ENCODE measurements at places on chromosomes 5 and 9.
A peak's percentile ranks its signal among the peaks of the same experiment; 100 is the strongest.

DNA sequence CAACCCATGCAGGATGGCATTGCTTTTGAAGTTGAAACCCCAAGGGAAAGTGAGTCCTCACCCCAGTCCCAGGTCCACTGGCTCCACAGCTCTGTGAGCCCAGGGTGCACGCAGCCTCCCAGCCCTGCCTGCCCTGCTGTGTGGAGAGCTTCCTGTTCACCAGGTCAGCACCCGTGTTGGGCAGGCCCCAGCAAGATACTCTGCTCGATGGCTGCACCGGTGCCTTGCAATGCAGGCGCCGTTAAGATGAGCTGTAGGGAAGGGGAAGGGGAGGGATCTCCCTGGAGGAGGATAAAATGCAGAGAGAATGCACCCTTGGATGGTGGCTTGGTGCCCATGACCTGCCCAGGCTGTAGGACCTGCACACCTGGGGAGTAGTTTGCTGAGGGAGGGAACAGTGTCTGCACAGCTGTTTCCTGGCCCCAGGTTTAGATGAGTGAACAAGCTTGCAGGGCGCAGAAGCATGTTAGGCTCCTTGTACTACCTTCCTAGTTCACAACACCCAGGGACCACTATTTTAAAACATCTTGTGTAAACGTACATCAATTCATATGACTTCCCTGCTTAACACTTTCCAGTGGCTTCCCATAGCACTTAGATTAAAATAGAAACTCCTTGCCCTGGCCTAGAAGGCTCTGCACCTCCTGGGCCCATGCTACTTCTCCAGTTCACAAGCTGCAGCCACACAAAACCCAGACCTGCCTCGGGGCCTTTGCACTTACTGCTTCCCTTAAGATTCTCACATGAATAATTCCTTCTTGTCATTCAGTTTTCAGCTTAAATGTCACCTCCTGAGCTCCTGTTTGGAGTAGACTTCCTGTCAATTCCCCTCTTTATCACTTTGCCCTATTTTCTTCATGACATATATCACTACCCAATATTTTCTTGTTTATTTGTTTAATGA, 19.6 kb downstream of the FAT2 start:
- DNase-seq, result no peak

- DNase-seq, result peak; percentile 68
Observed at GRCh38 chr5:172093559-172093958, 87.1 kb upstream of the FBXW11 start.

DNA sequence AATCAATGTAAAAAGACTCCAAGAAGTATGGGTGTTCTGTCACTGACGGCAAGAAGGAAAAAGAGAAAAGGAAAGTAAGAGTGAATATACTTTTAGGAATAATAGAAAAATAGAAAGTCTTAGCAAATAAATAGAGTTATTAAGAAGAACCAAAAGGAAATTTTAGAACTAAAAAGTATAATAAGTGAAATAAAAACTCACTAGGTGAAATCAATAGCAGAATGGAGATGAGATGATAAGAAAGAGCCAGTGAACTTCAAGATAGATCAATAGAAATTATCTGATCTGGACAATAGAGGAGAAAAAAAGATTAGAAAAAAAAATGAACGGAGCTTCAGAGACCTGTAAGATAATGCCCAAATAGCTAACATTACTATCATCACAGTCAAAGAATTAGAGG, 31.6 kb upstream of the ANXA6 start:
- DNase-seq, result no peak

GRCh38 chr5:137329586-137330296, 169.4 kb downstream of the SPOCK1 start:
- DNase-seq, result no peak

DNA sequence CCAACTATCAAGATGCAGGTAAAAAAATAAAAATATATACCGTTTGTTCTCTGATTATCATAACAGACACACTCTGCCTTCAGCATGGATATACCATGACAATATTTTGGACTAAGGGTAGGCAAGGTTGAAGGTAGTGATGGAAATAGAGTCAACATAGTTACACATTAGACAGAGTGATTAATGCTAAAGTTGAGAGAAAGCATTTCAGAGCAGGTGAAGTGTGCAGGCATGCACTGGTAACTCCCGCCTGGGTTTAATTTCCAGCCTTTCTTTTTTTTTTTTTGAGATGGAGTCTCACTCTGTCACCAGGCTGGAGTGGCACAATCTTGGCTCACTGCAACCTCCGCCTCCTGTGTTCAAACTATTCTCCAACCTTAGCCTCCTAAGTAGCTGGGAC, 458.5 kb downstream of the TLR4 start:
- no peak for DNase-seq

- no peak for DNase-seq
Observed at GRCh38 chr9:15211815-15212495, 95.1 kb downstream of the TTC39B start.

DNA sequence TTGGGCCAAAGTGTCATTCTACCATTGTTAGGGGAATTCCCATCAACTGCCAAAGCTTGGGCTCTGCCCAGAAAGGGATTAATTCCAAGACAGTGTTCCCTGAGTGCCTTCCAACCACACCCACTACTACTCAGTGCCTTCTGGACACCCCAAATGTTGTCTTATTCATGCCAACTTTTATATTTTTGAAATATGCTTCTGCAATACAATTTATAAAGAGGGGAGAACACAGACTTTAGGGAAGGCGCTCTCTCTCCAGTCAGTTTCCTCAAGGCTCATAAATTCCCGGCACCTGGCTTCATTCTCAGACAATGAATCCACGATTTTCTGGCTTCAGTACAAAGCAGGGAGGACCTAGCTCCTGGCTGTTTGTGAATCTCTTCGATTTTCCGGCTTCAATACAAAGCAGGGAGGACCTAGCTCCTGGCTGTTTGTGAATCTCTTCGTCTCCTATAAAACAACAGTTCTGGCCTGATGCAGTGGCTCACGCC, 120.1 kb upstream of the MYO10 start:
- no peak for DNase-seq

DNA sequence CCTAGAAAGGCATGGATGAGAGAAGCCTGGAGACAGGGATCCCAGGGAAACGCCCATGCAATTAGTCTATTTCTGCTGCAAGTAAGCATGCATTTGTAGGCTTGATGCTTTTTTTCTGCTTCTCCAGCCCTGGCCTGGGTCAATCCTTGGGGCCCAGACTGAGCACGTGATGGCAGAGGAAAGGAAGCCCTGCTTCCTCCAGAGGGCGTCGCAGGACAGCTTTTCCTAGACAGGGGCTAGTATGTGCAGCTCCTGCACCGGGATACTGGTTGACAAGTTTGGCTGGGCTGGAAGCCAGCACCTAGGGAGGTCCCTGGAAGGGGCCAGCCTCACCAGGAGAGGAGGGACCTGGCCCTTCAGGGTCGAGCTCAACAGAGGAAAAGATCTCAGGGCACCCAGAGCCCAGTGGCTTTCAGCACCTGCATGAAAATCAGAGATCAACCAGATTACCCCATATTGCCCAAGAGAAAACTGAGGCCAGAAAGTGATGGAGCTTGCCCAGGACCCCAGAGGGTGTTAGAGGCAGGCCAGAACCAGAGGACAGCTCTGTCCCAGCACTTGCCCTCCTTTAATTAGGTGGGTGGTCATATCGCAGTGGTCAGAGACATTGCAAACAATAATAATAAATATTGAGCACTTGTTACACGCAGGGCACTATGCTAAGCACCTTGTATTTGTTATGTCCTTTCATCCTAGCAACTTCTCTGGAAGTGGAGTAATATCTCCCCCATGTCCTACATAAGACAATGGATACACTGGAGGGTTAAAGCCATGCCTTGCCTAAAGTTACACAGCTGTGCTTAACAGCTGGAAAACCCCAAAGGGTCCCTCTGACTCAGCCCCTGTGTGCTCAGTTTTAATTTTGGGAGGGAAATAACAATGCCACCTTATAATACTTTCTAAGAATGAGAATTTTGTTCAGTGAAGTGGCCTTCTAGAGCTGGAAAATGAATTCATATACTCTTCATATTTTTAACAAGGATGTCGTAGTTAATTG, 67.1 kb downstream of the KLF4 start:
- peak; percentile 79 for DNase-seq

DNA sequence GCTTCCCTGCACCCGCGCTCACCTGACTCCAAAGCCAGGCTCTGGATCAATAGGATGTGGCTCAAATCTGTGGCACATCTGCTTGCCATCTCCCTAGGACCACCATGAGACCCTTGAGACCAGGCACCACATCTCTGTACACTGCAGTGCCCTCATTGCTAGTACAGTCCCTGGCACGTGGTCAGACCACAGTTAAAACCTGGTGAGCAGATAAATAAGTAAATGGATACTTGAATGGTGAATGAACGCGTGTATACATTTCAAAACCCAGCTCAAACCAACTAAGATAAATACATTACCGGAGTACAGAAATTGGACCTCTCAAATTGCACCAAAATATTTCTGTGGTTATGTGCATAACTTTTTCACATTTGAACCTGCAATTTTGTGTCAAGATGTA, 221.2 kb upstream of the IRX4 start:
- no peak for DNase-seq

GRCh38 chr9:20564650-20565049, 57.6 kb downstream of the MLLT3 start:
- no peak for DNase-seq

DNA sequence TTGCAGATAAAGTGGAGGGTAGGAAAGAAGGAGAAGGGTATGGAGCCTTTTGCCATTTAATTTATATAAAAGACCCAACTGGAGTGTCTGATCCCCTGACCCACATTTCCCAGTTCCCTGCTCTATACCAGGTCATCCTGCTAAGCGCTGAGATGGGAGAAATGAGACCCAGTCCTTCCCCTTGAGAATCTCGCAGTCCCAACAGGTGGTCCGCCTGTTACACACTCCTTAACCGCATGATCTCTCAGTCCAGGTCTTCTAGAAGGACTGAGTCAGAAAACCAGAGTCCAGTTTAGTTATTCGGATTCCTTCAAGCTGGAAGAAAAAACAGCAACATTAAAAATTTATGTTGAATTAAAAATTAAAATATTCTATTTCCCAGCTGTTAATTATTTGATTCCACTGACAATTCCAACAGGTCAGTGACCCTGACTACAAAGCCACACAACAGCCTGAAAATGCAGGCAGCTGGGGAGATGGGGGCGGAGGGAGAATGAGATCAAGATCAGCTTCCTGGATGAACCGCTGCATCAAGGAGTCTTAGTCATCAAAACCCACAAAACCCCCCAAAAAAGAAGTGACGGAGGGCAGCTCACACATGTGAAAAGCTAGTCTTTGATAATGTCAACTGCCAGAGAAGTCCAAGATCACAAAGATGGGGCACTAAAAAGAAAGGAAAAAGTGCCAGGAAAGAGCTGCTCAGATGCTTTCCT, 44.0 kb downstream of the GGTA1 start:
- no peak for DNase-seq

- no peak for DNase-seq
Observed at GRCh38 chr5:119301906-119302305, 53.9 kb upstream of the TNFAIP8 start.

DNA sequence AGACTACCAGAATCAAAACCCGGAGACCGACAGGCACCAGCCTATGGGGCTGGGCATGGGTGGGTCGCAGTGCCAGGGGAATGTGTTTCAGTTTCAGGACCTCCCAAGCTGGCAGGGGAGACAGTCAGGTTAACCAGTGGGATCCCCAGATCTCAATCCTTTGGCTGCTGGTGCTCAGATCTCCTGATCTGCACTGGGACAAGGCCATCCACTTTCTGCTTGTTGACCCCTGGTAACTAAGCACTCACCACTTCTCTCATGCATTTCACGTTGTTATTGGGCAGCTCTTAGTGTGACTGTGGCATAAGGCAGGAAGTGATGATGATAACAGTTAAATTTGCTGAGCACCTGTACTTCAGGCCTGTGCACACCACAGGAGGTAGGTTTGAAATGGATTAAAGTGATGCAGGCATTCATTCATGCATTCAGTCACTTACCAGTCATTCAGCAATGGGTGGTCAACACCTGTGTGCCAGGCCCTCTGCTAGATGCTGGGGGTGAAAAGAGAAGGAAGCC, 42.1 kb upstream of the STXBP1 start:
- no peak for DNase-seq

- no peak for DNase-seq
Observed at GRCh38 chr5:83494087-83494620, 22.6 kb downstream of the VCAN start.

DNA sequence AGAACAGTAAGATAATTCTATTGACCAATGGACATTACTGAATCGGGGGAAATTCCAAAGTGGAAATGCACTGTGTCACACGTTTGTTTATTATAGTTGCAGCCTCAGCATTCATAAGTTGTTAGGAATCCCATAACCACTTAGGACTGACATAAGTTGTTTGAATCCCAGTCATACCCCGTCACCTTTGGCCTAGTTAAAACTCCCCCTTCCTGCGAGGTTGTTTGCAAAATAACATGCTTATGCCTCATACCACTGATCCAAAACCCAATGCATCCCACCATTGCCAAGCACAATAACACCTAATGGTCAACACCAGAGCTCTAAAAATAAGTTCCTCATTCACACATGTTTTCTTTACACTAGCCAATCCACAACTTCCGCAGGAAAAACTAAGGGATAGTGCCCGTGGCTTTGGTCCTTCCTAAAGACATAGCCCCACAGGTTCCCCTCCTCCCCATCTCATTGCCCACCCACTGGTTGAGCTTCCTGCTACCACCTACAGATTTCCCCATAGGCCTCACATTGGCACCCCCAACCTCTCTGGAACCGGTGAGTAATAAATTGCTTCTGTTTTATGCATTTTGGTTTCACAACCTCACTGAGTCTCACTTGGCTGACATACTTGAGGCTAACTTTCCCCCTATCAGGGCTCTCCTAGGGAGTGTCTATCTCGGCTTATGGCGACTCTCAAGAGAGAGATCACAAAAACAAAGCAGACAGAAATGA, 42.3 kb upstream of the MUSK start:
- DNase-seq, result no peak

DNA sequence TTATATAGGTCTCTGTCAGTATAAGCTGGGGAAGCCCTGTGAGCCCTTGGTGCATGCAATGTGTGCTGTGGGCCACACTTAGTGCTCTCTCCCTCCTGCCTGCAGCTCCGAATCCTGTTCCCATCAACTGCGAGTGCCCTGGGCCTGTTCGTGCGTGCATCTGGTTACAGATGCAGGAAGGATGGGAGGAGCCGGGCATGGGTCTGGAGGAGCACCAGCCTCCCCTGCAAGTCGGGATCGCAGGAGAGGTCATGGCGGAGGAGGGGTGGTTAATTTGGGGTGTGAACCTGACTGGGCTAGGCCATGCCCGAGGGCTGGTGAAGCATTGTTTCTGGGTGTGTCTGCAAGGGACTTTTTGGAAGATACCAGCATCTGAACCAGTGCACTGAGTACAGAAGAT, 274.6 kb upstream of the IRX4 start:
- no peak for DNase-seq

DNA sequence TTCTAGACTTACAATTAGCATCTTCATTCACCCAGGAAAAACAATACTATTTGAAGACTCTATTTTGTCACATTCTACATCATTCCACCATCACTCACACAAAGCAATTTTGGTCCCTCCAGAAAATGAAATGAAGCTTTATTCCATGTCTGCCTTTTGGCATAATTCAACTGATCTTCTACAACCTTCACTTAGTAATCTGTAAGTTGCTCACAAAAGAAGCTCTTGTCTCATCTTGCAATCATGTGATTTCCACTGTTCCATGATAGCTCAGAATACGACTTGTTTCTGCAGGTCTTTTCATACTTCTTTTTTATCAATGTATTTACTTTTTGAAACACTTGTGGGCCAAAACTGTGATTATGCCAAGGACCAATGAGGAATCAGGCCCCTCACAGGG, 261.9 kb upstream of the NR4A3 start:
- DNase-seq, result no peak
